ENCODE measurements at places on chromosomes 7 and 10.

GRCh38 chr7:157160433-157160832 lies 21.7 kb downstream of the UBE3C start:
- no peak for DNase-seq

DNA sequence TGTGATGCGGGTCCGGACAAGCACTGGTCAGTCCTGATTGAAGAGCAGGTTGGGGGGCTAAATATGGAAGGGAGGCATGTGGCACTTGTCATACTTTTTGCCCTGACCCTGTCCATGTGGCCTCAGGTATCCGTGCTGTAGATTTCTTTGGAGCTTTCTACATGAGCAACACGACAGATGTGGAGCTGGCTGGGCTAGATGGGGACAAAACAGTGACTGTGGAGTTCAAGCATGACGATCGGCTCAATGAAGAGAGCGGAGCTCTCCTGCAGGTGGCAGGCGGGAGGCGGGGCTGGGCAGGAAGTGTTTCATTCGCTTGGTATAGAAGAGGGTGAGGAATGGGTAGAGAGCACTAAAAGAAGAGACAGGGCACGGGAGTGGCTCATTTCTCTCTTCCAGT lies 13.0 kb upstream of the CHCHD1 start:
- no peak for DNase-seq

GRCh38 chr7:47610506-47611044 lies 28.7 kb upstream of the TNS3 start:
- no peak for DNase-seq

GRCh38 chr7:100465702-100466311 lies 1.7 kb upstream of the SPACDR start:
- DNase-seq, result peak; percentile 72

- DNase-seq, result no peak
Measured at GRCh38 chr10:111474786-111475185, 398.0 kb downstream of the ADRA2A start.

DNA sequence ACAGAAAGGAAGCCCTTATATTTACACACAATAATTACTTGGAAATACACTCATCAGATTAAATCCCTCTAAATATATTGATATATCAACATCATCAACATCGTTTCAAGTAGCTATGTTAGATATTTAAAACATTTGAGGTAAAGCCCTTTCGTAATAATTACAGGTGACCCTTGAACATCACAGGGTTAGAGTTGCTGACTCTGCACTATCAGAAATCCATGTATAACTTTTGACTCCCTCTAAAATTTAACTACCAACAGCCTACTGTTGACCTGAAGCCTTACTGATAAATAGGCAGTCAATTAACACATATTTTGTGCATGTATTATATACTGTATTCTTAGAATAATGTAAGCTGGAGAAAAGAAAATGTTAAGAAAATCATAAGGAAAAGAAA lies 34.6 kb upstream of the LRRN3 start:
- DNase-seq, result no peak

GRCh38 chr7:21636694-21637093 lies 93.9 kb downstream of the DNAH11 start:
- no peak for DNase-seq

GRCh38 chr10:10727812-10728211 lies 289.9 kb upstream of the CELF2 start:
- DNase-seq, result no peak

DNA sequence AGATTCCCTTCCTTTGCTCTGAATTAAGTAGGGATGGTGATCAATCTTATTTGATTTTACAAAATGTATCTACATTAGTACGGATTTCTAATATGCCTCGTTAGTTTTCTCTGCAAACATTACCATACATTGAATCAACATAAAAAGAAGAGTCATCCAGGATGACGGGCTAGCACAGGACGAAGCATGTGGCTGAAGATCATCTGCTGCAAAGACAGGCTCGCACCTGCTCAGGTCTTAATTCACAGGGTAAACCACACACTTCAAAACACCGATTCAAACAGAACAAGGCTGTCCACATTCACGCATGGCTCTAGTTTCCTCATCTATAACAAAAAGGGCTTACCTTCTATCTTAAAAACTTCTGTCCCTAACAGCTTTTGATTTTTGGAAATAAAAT lies 323.0 kb downstream of the PARD3 start:
- no peak for DNase-seq

DNA sequence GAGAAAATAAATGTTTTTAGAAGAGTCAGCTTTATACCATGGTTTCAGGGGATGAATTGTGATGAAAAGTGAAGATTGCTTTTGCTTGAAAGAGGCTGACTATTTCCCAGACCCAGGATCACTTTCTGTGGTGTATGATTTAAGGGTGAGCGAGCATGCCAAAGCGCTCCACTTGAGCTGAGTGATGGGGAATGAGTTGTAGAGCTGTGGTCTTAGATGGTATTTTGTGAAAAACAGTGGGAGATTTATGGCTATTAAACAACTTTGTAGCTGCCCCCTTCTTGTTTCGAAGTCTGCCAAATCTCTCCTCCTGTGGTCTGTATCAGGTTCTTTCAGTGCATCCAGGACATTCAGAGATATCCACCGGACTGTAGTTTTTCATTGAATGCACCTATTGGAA lies 888.2 kb downstream of the LRMDA start:
- no peak for DNase-seq

- no peak for DNase-seq
Measured at GRCh38 chr10:43938810-43939209, 290.1 kb upstream of the ZNF32 start.

GRCh38 chr10:3528271-3528670 lies 256.7 kb downstream of the KLF6 start:
- DNase-seq, result no peak

DNA sequence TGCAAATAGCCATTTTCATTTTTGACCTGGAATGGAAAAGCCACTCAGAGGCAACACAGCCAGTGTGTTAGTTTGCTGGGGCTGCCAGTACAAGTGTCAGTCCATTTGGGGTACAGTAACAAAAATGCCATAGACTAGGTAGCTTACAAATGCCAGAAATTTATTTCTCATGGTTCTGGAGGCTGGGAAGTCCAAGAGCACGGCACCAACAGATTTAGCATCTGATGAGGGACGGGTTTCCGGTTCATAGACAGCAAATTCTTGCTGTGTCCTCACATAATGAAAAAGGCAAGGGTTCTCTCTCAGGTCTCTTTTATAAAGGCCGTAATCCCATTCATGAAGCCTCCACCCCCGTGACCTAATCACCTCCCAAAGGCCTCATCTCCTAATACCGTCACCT lies 418.2 kb downstream of the TYW1 start:
- DNase-seq, result no peak

DNA sequence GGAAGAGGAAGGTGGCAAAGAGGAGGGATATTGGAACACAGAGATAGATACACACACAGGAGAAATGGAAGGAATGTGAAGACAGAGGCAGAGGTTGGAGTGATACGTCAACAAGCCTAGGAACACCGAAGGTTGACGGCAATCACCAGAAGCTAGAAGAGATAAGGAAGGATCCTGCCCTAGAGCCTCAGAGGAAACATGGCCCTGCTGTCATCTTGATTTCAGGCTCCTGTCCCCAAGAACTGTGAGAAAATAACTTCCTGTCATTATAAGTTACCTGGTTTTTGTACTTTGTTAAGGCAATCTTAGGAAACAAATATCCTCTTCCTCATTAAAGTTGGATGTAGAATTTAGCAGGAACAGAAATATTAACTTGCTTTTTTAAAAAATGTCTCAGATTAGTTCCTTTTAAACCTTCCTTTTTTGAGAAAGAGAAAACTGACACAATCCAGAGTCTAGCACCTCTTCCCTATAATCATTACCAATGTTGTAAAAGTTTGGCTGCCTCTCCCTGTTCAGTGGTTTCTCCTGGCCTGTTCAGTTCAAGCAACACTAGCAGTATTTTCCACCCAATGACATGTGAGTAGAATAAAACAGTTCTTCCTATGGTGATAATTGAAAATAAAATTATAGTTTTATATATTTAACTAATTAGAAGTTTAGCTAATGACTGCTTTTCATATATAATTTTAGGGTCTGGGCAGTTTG lies 28.8 kb upstream of the GNAI1 start:
- DNase-seq, result no peak

DNA sequence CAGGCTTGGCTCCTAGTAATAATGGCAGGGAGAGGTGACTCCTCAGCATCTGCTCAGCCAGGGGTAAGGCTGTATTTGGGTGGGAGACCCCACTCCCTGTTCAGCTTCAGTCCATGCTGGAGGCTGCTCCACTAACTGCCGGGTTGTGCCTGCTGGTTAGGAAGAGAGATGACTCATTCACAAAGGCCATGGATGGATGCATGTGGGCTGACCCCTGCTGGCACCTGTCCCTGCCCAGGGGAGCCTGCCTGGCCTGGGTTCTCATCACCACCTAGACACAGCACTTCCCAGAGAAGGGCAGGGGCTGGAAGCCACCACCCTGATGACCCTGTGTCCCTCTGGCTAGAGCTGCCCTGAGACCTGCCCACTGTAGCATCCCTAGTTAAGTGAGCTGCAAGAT lies 59.0 kb downstream of the VSTM4 start:
- DNase-seq, result peak; percentile 45

DNA sequence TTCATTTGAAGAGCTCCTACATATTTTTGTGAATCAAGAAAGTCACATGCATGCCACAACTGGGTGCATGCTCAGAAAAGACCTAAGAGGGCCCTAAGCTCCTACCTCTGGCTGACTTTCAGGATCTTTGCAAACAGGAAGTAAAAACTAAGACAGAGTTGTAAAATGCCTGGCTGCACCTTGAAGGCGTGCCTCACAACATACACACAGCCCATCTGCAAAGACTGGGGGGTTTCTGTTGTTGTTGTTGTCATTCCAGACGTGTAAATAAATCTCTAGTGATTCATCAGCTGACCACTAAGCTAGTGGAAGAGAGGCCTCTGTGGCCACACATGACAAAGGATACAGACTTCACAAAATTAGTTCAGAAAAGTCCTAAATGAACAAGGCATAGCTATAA lies 31.8 kb downstream of the SMURF1 start:
- no peak for DNase-seq

- no peak for DNase-seq
Measured at GRCh38 chr7:50712252-50713122, 70.2 kb downstream of the GRB10 start.

GRCh38 chr7:148856891-148857290 lies 27.2 kb downstream of the EZH2 start:
- DNase-seq, result peak; percentile 27

- peak; percentile 32 for DNase-seq
Measured at GRCh38 chr10:43843321-43844101, 194.8 kb upstream of the ZNF32 start.

GRCh38 chr7:107078517-107078966 lies 34.0 kb downstream of the PRKAR2B start:
- DNase-seq, result peak; percentile 74

GRCh38 chr7:31108097-31108657 lies 56.1 kb downstream of the ADCYAP1R1 start:
- DNase-seq, result no peak

DNA sequence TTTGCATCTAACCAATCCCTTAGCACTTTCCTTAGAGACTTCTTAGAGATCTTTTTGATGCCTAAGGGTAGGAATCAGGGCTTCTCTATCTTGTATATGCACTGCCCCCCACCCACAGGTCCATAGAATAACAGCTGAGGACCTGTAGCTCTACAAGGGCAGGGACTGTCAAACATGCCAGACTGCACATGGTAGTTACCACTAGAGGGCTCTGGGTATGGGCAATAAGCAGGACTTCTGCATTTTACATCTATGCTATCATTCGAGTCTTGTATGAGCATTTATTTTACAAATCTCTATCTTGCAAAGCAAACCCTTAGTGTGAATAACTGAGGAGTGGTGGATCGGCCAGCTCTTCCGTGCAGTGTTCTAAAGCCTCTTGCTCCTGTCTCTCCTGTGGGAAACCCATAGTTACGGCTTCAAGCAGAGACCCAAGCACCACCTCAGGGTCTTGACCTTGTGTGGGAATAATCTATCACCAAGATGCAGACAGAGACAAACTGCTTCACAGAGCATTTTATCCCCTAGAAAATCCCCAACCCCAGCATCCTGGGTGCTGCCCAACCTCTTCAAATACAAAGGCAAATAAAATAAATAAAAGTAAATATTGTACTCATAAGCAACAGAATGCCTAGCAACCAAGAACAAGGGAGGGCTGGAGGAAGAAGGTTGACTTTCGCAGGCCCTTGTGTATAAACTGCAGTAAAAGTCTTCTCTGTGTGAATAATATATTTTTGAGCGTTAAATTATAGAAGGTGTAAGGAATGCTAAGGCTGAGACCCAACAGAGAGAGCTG lies 219.3 kb downstream of the WDR11 start:
- no peak for DNase-seq

- peak; percentile 76 for DNase-seq
Measured at GRCh38 chr10:102230264-102230860, 4.3 kb downstream of the ELOVL3 start.

- DNase-seq, result no peak
Measured at GRCh38 chr10:22285130-22285529, 31.1 kb upstream of the COMMD3 start.

DNA sequence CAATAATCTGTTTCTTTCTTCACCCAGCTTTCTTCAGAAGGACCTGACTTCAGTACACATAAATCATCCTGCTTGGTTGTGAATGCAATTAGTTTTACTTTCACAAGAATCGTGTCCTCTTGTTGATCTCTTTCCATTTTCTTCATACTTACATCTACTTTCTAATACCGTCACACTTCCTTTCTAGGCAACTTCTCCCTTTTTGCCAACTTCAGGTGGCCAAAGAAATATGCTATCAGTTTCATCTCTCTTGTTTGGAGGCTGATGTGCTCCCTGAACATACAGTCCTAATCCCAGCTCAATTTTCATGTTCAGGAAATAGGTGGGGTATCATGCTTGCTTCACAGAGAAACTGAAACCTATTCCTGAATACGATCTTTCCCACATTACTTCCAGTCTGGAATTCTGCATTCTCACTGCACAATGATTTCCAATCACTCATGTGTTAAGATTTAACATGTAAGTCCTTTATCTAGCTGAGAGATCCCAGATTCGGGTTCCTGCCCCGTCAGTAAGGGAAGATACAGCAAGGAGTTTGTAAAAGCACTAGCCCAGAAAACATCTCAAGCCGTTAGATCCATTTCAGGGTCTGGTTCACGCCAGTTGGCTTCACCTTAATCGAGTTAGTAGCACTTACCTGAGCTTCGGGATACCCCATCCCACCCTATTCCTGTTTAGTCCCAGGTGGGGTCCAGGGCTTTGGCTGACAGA lies 994 bp downstream of the SLC25A28 start:
- DNase-seq, result peak; percentile 30

- DNase-seq, result no peak
Measured at GRCh38 chr7:135733603-135734342, 5.8 kb upstream of the SLC13A4 start.

DNA sequence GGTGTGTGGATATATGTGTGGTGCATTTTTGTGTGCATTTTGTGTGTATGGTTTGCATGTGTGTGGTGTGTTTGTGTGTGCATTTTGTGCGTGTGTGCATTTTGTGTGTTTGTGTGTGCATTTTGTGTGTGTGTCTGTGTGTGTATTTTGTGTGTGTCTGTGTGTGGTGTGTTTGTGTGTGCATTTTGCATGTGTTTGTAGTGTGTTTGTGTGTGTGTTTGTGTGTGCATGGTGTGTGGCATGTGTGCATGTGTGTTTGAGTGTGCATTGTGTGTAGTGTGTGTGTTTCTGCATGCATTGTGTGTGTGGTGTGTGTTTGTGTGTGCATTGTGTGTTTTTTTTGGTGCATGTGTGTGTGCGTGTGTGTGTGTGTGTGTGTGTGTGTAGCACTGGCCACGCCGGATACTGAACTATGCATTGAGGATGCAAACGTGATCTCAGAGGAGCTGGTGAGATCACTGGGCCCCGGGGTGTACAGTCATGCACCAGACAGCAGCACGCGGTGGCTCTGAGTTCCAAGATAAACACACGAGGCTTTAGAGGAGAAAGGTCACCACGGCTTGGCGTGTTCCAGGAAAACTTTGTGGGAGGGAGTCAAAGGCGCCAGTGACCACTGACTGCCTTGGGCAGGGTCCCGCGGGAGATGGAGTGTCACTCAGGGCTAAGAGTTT lies 106.6 kb upstream of the SHH start:
- peak; percentile 87 for DNase-seq

Data from HT1080 (cell line).